ENCODE measurements at places on chromosomes 11 and 22. TPM values are rescaled to one million over a fixed set of nuclear protein-coding genes. Genes with fewer than 3 reads are reported as not detected.

YPEL1 gene
- 4.0 TPM for total RNA-seq

PRR5L gene
- total RNA-seq = 7.6 TPM

SPECC1L gene
- total RNA-seq = 68.8 TPM

SCGB1A1 gene
- total RNA-seq = not detected

ELF5 gene
- total RNA-seq = not detected

CHADL gene
- 0.54 TPM for total RNA-seq

OR5A1 gene
- total RNA-seq = not detected

PGA5 gene
- total RNA-seq = not detected

LARGE2 gene
- total RNA-seq = not detected

NPTXR gene
- 0.11 TPM for total RNA-seq

CALCA gene
- total RNA-seq = not detected

PRG3 gene
- total RNA-seq = not detected

C11orf65 gene
- under 0.01 TPM for total RNA-seq

MRGPRX3 gene
- 0.33 TPM for total RNA-seq

TEX54 gene
- not detected for total RNA-seq

PLAAT5 gene
- not detected for total RNA-seq

RTN4RL2 gene
- not detected for total RNA-seq

GAL3ST1 gene
- total RNA-seq = under 0.01 TPM

TUBA8 gene
- 0.33 TPM for total RNA-seq

OR52N4 gene
- not detected for total RNA-seq

CARD16 gene
- total RNA-seq = 40.0 TPM

NLRP6 gene
- not detected for total RNA-seq

HEPN1 gene
- total RNA-seq = not detected

CSF2RB gene
- 3.4 TPM for total RNA-seq

BSCL2 gene
- 24.7 TPM for total RNA-seq

RBFOX2 gene
- total RNA-seq = 85.9 TPM

SCGB1C1 gene
- not detected for total RNA-seq

ALG12 gene
- total RNA-seq = 15.4 TPM

MDK gene
- 62.1 TPM for total RNA-seq

NTM gene
- total RNA-seq = 0.54 TPM

MMP13 gene
- total RNA-seq = not detected

SYVN1 gene
- 12.3 TPM for total RNA-seq

Data from dermis lymphatic vessel endothelial cell (primary cell).